ENCODE measurements at places on chromosomes 1 and 21. TPM values are rescaled to one million over a fixed set of nuclear protein-coding genes. Genes with fewer than 3 reads are reported as not detected.

DNA sequence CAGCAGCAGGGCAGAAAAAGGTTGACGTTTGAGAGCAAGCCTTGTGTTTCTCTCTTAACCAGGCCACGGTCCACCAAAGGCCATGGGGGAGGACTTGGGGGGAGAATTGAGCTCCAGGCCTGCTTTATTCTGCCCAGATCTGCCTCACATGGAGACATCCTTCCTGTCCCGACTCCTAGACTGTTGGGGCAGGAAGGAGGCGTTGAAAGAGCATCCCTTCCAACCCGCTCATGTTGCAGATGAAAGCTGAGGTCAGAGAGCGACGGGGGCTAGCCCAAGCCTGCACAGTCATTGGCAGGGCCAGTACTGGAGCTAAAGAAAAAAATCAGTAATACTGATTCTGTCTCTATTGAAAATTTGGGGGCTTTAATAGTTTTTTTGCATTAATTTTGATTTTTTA lies 46.6 kb downstream of the MYOM3 start:
- H3K27me3 ChIP-seq: no peaks in the 10 kb centered on the region
- H3K36me3 ChIP-seq: no peaks in the 10 kb centered on the region
- no peak overlapping the region for H3K4me3 ChIP-seq
- no peak for DNase-seq
- H3K4me1 ChIP-seq: no peaks in the 10 kb centered on the region

DNA sequence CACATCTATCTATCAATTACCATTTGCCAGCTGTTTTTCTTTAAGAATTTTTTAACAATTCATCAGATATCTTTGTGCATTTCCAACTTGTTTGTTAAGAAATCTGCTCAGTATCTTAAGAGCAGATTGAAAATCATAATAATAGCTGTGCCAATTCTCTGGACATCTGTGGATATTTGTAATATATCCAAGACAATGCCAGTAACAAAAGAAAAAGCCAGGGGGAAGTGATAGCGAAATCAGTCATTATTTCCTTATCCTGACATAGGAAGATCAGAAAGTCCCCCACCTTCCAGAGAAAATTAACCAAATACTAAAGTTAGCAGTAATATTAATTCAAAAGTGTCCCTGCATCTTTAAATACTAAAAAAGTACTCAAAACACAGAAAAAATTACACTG lies 217.1 kb downstream of the RERE start:
- H3K4me3 ChIP-seq: no peak overlapping the region
- no peaks in the 10 kb centered on the region for H3K36me3 ChIP-seq
- H3K4me1 ChIP-seq: peaks cover 28% of the 10 kb centered on the region
- DNase-seq: no peak

- H3K4me1 ChIP-seq: no peaks in the 10 kb centered on the region
- H3K27ac ChIP-seq: no peak overlapping the region
- H3K4me3 ChIP-seq: no peak overlapping the region
- DNase-seq: no peak
These were observed 4.4 kb upstream of the PHTF1 start for GRCh38 chr1:113763661-113764060.

DNA sequence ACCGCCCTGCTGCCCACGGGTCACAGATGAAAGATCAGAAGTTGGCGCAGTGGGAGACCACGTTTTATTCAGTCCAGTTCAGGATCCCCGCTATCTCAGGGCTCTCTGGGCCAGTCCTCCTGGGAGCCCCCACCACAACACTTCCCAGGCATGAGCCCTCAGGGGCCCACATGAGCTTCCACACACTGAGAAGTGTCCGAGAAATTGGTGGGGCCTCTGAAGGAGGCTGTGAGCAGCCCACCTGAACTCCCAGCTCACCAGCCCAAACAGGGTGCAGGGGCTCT lies 12.1 kb downstream of the TRIM46 start:
- H3K27me3 ChIP-seq: no peaks in the 10 kb centered on the region
- peak overlapping the region; percentile 53 for H3K27ac ChIP-seq
- no peak for DNase-seq
- H3K4me1 ChIP-seq: peaks cover 13% of the 10 kb centered on the region

CEP104 gene
- 61.0 TPM for total RNA-seq

Data from upper lobe of right lung (tissue), 1 donor.